ENCODE measurements at places on chromosomes 4 and X.

GRCh38 chrX:16063141-16063540 is 60.2 kb upstream of the GRPR start:
- DNase-seq: no peak

DNA sequence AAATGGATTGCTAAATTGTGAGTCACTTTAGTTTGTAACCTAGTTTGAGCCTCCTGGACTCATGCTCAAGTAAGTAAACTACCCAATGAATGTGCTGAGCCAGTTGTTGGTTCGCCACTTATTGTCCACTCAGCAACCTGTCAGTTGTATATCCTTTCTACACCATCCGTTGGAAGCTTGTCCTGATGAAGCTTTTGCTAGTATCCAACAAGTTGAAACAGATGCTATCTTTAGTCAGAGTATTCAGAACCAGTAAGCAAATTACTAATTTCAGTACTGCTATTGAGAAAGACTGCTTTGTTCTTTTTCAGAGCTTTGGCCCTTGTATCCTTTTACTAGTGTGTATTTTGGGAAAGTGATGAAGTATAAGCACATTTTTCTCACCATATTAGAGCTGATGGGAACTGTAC is 4.3 kb upstream of the NAA15 start:
- DNase-seq: peak; percentile 38

DNA sequence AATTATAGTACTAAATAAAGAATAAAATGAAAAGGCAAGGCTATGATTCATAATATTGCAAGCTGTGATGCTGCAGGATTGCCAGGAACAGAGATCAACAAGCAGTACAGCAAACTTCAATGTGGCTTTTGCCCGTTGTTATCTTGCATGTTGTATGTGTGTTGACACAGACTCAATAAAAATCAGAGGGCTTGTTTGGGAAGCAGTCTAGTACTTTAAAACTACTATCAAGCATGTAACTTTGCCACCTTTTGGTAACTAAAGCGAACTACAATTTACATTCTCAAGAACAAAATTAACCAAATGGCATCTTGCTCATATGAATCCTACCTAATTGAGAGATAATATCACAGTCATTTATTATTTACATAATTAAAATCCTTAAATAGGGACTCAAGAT is 79.8 kb upstream of the GPM6A start:
- peak; percentile 12 for DNase-seq

DNA sequence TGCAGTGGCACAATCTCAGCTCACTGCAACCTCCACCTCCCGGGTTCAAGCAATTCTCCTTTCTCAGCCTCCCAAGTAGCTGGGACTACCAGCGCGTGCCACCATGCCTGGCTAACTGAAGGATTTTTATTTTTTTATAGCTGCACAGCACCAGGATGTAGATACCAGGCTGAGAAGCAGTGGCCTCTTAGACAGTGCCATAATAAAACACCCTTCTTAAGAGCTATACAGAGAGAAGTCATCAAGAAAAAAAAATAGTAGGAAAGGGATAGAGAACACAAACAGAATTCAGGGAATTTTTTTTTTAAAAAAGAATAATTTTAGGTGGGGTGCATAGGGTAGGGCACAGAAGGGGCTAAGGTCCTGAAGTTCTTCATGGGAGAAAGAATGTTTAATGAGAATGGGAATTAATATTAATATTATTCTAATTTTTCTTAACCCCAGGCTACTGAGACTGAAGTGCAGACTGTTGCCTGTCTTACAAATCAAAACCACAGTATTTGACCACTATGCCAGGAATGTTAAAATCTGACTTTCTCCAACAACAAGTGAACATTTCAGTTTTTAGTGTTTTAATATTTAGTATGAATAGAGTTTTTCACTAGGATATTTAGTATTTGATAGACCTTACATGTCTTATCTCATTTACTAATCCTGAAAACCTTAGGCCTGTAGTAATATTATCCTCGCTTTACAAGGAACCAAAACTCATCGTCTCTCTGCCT is 146.7 kb downstream of the KCNIP4 start:
- DNase-seq: no peak

GRCh38 chrX:34848281-34848680 is 94.3 kb upstream of the FAM47B start:
- no peak for DNase-seq

DNA sequence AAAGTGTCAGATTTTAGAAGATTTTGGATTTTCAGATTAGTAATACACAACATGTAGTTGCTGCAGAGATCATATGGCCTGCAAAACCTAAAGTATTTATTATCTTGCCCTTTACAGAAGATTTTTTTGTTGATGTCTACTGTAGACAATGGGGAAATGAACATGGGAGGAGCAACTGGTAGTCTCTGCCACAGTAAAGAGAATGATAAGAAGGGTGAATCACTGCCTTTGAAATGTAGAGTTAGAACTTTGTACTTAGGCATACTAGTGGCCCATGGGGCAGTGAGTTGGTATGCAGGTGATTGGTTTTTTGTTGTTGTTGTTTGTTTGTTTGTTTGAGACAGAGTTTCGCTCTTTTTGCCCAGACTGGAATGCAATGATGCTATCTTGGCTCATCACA is 50.1 kb downstream of the GAB1 start:
- no peak for DNase-seq

- DNase-seq: no peak
Measured at GRCh38 chr4:80097400-80098177, 24.6 kb upstream of the ANTXR2 start.

DNA sequence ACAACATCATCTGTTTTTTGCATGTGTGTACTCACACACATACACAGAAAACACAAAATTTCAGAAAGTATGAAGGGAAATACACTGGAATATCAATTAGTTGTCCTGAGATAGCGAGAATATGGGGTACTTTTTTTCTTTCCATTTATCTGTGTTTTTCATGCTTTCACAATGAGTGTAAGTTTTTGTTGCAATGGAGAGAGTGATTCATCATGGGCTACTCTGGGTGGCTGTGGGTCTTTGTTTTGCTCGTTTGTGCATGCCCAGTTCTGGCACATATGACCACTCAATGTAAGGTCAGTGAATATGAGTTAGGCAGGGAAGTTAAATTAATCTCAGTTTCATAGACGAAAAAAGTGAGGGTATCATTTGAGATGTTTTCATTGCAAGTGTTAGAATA is 26.9 kb downstream of the XK start:
- DNase-seq: no peak

DNA sequence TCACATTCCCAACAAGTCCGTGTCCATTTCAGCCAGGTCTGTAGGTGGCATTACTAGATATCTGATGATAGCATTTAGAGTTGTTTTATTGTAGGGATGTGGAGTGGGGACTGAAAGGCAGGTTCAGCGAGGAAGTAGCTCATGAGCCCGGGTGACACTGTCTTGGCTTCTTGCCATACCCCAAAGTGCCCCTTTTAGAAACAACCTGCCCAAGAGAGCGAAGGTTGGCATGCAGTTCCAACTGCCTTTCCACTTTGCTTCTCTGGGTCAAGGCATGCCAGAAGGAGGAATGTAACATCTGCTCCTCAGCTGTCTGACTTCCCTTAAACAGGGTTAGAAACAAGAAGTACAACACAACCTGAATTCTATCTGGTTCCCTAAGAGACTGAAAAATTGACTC is 9.0 kb downstream of the GRIA3 start:
- DNase-seq: no peak

DNA sequence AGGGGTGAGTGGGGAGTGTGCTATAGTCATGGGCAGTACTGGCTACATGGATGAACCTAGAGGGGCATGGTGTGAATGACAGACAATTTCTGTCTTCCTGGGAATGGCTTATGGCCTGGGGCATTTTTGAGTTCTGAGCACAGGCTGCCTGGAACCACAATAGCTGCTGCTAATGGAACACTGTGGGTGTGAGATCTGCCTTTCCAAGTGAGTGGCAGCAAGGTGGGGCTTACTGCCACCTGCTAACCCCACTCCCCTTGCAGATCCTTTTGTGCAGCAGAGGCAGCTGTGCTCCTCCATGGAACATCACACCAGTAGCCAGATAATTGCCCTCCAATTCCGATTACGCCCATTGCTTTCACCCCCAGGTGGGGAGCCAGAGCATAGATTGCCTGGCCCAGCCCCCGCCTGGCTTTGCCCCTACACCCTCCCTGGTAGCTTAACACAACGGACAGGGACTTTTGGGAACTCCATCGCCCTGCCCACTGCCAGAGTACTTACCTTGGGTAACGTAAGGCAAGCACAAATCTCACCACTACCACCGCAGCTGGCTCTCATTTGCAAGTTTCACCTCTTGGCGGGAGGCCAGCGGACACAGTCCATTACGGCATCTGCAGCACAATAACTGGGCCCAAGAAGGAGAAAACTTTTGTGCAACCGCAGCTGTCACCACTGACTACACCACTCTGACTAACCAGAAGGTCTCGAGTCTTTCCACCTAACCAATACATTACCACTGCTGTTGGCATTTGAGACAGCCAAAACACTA is 421.2 kb upstream of the NWD2 start:
- no peak for DNase-seq

GRCh38 chr4:105208561-105208960 is 61.9 kb downstream of the TET2 start:
- DNase-seq: no peak

GRCh38 chrX:11478911-11479310 is 185.7 kb downstream of the AMELX start:
- no peak for DNase-seq

DNA sequence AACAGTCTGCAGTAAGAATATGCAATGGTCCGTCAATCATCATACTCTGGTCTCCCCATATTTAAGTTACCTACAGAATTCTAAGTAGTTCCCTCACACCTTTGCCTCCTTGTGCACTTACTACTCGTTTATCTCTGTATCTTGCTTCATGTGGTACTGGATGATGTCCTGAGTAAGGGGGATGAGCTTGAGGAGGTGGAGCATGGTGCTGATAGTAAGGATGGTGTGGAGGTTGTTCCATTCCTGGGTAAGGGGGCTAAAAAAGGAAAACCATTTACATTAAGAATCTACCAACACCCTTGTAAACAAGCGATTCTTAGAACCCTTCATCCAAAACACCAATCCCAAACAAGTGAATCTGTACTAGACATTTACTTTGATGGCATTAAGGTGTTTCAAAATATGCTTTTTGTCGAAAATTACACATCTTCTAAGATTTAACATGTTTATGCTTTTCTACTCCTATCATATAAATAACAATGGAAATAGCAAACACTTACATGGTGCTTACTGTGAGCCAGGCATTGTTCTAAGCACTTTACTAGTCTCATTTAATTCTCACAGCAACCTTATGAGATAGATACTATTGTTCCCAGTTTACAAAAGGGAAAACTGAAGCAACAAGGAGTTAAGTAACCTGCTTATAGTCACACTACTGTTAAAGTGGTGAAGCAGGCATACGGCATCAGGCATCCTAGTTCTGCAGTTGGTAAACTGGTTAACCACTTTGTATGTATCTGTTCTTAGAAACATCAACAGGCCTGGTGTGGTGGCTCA is 33.5 kb downstream of the YTHDC1 start:
- DNase-seq: no peak

DNA sequence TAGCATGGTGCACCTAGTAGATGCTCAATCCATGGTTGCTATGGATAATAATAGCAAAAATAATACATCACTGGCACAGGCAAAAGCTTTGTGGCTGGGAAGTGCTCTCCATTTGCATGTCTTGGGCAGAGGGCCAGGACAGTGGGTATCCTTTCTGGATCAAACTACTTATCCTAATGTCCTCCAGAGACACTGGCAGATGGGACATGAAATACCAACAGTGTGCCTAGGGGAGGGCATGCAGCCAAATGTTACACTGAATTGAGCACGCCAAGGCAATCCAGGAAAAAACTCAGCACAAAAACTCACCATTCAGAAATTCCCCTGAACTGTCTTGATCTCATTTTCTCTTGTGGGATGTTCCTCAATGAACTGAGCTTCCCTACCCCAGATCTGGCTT is 98.6 kb upstream of the SCML1 start:
- DNase-seq: no peak

DNA sequence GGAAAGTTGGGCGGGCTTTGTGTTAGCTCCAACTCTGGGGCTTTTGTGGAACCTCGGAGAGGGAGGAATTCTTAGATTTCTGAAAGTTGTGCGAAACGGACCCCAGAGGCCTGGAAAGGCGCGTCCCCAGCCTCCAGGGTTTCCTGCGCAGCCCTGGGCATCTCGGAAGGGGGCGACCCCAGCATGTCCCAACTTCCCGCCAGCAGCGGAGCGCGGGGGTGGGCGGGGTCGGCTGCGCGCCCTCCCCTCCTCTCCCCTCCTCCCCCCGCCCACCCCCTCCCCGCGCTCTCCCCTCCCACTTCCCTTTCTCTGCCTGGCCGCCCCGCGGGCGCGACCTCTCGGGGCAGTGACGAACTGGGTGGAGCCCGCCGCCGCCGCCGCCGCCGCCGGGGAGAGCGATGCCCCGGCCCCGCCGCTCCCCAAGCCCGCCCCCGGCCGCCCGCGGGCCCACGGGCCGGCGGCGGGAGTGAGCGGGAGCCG is 16.8 kb downstream of the PTTG2 start:
- peak; percentile 91 for DNase-seq

- no peak for DNase-seq
Measured at GRCh38 chr4:119647558-119647957, 19.0 kb upstream of the PDE5A start.

- no peak for DNase-seq
Measured at GRCh38 chr4:2292646-2293108, 30.8 kb upstream of the MXD4 start.

GRCh38 chr4:7279902-7280301 is 87.6 kb downstream of the SORCS2 start:
- no peak for DNase-seq

DNA sequence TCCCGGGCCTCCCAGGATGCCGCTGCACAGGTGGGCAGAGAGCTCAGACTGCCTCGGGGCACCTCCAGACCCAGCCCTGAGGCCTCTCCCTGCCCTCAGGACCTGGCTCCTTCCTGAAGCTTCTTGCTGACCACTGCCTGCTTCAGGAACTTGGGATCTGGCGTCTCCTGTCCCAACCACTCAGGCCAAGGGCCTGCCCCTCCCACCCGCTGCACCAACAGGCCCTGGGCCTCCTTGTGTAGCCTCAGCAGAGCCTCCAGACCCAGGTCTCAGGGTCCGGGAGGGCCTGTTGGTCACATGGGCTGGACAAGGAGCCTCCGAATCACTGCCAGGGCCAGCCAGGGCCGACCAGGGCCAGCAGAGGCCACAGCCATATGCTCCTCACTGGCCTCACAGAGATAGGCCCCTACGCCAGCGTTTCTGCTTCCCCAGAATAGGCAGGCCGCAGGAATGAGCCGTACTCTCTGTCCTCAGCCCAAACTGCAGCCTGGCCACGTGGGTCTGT is 2.8 kb downstream of the MXD4 start:
- DNase-seq: no peak

- no peak for DNase-seq
Measured at GRCh38 chr4:185536411-185536709, 1.1 kb upstream of the PDLIM3 start.

DNA sequence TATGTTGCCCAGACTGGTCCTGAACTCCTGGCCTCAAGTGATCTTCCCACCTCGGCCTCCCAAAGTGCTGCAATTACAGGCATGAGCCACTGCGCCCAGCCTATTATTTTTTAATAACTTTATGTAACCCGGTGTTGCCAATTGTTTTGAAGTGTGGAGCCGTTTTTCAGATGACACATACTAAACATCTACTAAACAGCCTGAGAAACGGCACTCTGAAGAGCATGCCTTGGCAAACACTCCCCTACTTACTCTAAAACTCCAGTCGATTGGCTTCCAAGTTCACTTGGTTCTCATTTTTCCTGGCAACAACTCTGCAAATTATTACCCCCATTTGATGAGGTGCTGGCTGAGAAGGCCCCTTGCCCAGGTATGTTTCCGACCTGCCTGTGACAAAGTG is 131.1 kb downstream of the GPR143 start:
- DNase-seq: no peak

- no peak for DNase-seq
Measured at GRCh38 chr4:142402900-142403299, 443.2 kb downstream of the INPP4B start.

Data from GM13976 (cell line).